ENCODE measurements at places on chromosomes 5 and 9. TPM values are rescaled to one million over a fixed set of nuclear protein-coding genes. Genes with fewer than 3 reads are reported as not detected.

GRCh38 chr9:15374825-15375224 is 47.9 kb upstream of the SNAPC3 start:
- H3K4me1 ChIP-seq, result no peaks in the 10 kb centered on the region
- no peak for DNase-seq
- no peaks in the 10 kb centered on the region for H3K27me3 ChIP-seq

DNA sequence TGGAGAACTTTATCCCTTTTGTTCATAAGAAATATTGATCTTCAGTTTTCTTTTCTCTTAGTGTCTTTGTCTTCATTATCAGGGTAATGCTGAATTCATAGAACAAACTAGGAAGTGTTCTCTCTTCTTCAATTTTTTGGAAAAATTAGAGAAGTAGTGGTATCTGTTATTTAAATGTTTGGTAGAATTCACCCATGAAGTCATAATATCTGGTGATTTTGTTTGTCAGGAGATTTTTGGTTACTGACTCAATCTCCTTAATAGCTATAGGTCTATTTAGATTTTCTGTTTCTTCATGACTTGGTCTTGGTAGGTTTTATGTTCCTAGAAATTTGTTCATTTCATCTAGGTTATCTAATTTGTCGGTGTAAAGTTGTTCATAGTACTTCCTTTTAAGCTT is 45.4 kb upstream of the STARD4 start:
- no peaks in the 10 kb centered on the region for H3K4me1 ChIP-seq
- H3K27ac ChIP-seq, result no peak overlapping the region
- DNase-seq, result no peak
- H3K36me3 ChIP-seq, result no peaks in the 10 kb centered on the region

- no peak for DNase-seq
- no peaks in the 10 kb centered on the region for H3K4me1 ChIP-seq
- no peak overlapping the region for H3K27ac ChIP-seq
- no peaks in the 10 kb centered on the region for H3K27me3 ChIP-seq
Observed at GRCh38 chr5:978693-979092, 29.9 kb upstream of the NKD2 start.

DNA sequence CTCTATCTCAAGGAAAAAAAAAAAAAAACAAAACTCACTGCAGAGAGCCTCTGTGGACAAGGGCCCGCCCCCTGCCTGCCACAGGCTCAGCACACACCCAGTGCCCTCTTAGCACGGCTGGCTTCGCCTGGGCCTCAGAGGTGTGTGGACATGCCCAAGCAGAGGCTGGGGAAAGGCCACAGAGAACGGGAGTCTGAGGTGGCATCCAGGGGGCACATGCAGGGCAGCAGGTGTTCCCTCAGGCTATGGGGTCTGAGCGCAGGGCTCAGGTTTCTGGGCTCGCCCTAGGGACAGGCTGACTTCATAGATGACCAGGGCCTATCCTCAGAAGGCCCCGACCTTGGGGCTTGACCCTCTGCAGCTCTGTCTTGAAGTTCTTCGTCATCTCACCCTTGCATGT is 138.7 kb downstream of the ZNF354C start:
- no peaks in the 10 kb centered on the region for H3K4me1 ChIP-seq
- DNase-seq, result no peak
- no peak overlapping the region for H3K27ac ChIP-seq

GRCh38 chr9:16221822-16222547 is 648.5 kb downstream of the BNC2 start:
- H3K36me3 ChIP-seq, result no peaks in the 10 kb centered on the region
- no peaks in the 10 kb centered on the region for H3K27me3 ChIP-seq
- H3K4me3 ChIP-seq, result no peak overlapping the region
- no peaks in the 10 kb centered on the region for H3K4me1 ChIP-seq

DNA sequence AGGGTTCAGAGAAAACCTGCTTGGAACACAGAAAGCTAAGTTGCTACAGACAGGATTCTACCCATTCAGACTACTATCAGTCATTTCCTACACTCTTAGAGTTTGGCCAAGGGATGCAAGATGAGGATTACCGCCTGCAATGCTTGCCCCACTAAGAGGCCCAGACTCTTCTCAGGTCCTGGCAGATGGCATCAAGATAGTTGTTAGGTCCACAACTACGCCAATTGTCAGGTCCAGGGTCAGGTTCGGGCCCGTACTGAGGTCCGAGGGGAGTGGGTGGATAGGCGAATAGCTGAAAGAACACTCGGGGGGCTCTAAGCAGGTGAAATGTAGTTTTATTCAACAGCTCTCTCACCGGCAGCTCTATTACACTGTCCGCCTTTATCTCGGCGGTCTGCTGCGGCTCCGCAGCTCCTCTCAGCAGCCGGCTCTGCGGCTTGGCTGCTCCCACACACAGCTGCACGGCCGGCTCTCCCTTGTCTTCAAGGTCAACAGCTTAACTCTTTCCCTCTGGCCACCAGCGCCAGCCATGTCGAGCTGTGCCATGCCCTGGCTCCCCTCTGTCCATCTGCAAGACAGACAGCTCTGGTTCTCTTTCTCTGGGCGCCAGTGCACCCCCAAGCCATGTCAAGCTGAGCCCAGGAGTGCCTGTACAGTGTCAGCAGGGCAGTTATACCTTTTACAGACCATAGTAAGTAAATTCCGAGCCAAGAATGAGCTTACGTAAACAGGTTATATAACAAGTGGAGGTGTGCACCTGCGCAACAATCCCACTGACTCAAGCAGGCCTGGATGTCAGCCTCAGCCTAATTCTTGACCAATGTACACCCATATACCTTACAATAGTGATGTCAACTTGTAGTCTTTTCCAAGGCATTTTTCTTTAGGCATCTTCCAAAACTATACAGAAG is 24.0 kb downstream of the ENC1 start:
- H3K27me3 ChIP-seq, result no peaks in the 10 kb centered on the region
- H3K27ac ChIP-seq, result no peak overlapping the region
- no peak for DNase-seq
- no peaks in the 10 kb centered on the region for H3K36me3 ChIP-seq

- H3K27me3 ChIP-seq, result no peaks in the 10 kb centered on the region
- H3K27ac ChIP-seq, result no peak overlapping the region
- no peak overlapping the region for H3K4me3 ChIP-seq
- no peaks in the 10 kb centered on the region for H3K4me1 ChIP-seq
- H3K36me3 ChIP-seq, result no peaks in the 10 kb centered on the region
- no peak for DNase-seq
Observed at GRCh38 chr5:174022384-174023095, 23.0 kb upstream of the NSG2 start.

- no peak overlapping the region for H3K27ac ChIP-seq
- DNase-seq, result no peak
- H3K4me3 ChIP-seq, result no peak overlapping the region
- no peaks in the 10 kb centered on the region for H3K27me3 ChIP-seq
- H3K36me3 ChIP-seq, result no peaks in the 10 kb centered on the region
Observed at GRCh38 chr5:15132816-15133405, 261.3 kb upstream of the ANKH start.

DNA sequence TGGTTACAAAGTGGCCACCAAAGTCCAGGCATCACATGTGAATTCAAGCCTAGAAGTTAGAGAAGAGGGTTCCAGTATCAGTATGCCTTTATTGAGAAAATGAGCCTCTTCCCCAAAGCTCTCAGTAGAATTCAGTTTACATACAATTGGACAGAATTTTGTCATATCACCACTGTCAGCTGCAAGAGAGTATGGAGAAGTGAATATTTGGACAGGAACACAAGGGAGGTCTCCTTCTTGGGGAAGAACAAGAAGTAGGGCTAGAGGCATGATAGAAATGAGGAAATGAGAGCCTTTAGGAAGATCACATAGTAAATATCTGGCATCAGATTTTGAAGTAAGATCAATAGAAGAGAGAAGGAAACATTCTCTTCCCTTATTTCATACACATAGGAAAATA is 27.8 kb upstream of the VLDLR start:
- no peak overlapping the region for H3K4me3 ChIP-seq
- DNase-seq, result no peak
- no peaks in the 10 kb centered on the region for H3K36me3 ChIP-seq
- H3K4me1 ChIP-seq, result no peaks in the 10 kb centered on the region
- H3K27ac ChIP-seq, result no peak overlapping the region

DNA sequence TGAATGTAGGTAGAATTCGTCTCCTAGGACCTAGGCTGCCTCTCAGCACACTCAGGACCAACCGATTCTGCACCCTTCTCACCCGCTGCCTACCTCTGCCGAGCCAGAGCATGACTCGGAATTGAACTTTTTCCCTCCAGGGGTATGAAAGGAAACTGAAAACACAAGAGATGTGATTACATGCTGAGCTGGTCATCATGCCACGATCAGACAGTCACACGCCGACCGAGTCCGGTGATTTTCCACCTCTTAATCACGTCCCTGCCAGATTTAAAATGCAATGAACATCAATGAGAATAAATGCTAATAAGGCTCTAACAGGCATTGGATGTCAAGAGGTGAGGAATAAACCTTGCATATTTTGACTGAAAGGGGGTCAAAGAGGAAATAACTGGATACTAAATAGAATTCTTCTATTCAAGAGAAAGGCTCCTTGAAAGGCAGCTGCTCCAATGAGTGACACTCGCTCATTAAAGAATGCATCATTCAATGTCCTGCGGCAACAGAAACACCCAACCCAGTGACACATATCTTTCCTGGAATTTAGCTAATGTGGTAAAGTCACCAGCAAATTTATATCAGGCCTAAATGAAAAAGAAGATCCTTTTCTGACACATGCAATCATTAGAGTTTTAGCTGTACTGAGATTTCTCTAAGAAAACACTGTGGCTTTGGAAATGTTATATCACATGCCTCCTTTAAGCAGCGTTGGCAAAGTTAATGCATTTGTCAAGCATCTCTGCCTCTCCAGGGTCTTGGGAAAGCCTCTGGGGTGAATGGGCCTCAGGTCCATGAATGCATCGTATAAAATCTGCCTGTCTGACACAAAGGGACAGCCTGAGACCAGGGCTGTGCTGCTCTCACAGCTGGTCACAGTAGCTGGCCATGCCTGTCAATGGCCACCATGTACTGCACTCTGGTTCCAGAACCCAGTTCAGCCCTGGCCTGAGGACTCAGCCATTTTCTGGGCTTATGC is 128.7 kb downstream of the SPOCK1 start:
- H3K27ac ChIP-seq, result no peak overlapping the region
- no peaks in the 10 kb centered on the region for H3K27me3 ChIP-seq
- no peaks in the 10 kb centered on the region for H3K36me3 ChIP-seq
- H3K4me3 ChIP-seq, result no peak overlapping the region
- DNase-seq, result no peak

GRCh38 chr5:135439231-135440205 is 7.6 kb downstream of the DCANP1 start:
- H3K36me3 ChIP-seq, result no peaks in the 10 kb centered on the region
- H3K4me3 ChIP-seq, result no peak overlapping the region
- DNase-seq, result peak; percentile 24

- no peak overlapping the region for H3K27ac ChIP-seq
- H3K4me1 ChIP-seq, result peaks cover 18% of the 10 kb centered on the region
- no peaks in the 10 kb centered on the region for H3K27me3 ChIP-seq
- H3K4me3 ChIP-seq, result no peak overlapping the region
Observed at GRCh38 chr9:101739311-101739710, 864 bp upstream of the GRIN3A start.

- H3K36me3 ChIP-seq, result no peaks in the 10 kb centered on the region
- H3K27ac ChIP-seq, result peak overlapping the region; percentile 54
- no peaks in the 10 kb centered on the region for H3K27me3 ChIP-seq
- peaks cover 11% of the 10 kb centered on the region for H3K4me1 ChIP-seq
- DNase-seq, result no peak
Observed at GRCh38 chr5:59598547-59598874, 295.0 kb downstream of the PDE4D start.

- no peaks in the 10 kb centered on the region for H3K27me3 ChIP-seq
- no peaks in the 10 kb centered on the region for H3K36me3 ChIP-seq
- H3K4me3 ChIP-seq, result no peak overlapping the region
- H3K4me1 ChIP-seq, result no peaks in the 10 kb centered on the region
- H3K27ac ChIP-seq, result no peak overlapping the region
- no peak for DNase-seq
Observed at GRCh38 chr9:20477940-20478620, 144.2 kb downstream of the MLLT3 start.

DNA sequence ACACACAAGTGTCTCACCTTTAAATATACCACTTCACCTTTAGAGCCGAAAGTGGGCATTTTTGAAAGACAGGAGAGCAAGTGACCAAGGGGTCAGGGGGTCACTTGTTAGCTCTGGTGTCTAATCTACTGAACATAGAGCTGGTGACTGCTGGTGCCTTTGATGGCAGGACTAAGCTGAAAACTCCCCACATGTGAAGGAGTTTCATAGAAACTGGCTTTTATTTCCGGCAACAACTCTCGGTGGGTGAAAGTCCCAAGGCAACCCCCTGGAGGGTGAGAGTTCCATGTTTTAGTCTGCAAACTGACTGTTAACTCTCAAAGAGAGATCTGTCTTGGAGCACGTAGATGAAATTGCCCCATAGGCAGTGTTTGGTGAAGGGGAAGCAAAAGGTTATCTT is 466.9 kb downstream of the DMRTA1 start:
- no peaks in the 10 kb centered on the region for H3K36me3 ChIP-seq
- no peak for DNase-seq
- no peak overlapping the region for H3K27ac ChIP-seq
- H3K27me3 ChIP-seq, result no peaks in the 10 kb centered on the region

- H3K4me1 ChIP-seq, result peaks cover 15% of the 10 kb centered on the region
- H3K27ac ChIP-seq, result no peak overlapping the region
- no peak for DNase-seq
- no peaks in the 10 kb centered on the region for H3K27me3 ChIP-seq
- peaks cover 6% of the 10 kb centered on the region for H3K36me3 ChIP-seq
- H3K4me3 ChIP-seq, result no peak overlapping the region
Observed at GRCh38 chr9:121302786-121303185, 34.8 kb downstream of the GSN start.

- H3K27ac ChIP-seq, result no peak overlapping the region
- no peaks in the 10 kb centered on the region for H3K36me3 ChIP-seq
- DNase-seq, result no peak
- H3K4me1 ChIP-seq, result no peaks in the 10 kb centered on the region
- H3K27me3 ChIP-seq, result no peaks in the 10 kb centered on the region
Observed at GRCh38 chr5:100828071-100828897, 74.8 kb downstream of the ST8SIA4 start.

DNA sequence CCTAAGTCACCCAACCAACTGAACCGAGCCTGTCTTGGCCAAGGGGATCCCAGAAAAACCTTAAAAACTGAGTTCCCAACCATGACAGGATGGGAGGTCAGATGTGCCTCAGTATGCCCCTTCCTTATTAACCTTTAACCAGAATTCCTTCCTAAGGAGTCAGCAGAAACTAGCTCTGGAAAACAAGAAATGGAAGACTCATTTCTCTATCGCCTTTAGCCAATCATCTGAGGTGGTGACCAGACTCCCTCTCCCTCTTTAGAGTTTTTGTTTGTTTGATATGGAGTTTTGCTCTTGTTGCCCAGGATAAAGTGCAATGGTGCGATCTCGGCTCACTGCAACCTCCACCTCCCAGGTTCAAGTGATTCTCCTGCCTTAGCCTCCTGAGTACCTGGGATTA is 37.5 kb downstream of the SLC28A3 start:
- H3K36me3 ChIP-seq, result no peaks in the 10 kb centered on the region
- DNase-seq, result no peak
- H3K4me1 ChIP-seq, result no peaks in the 10 kb centered on the region
- H3K4me3 ChIP-seq, result no peak overlapping the region
- no peak overlapping the region for H3K27ac ChIP-seq

Gene SLC25A2
- polyA plus RNA-seq, result not detected

Gene SARDH
- 69.7 TPM for polyA plus RNA-seq

Gene UBAP2
- polyA plus RNA-seq, result 5.4 TPM

Gene FIBCD1
- polyA plus RNA-seq, result not detected

Gene PLAC8L1
- polyA plus RNA-seq, result not detected

Gene PFDN1
- 19.6 TPM for polyA plus RNA-seq
